ENCODE measurements at places on chromosomes 2 and 18.
A peak's percentile ranks its signal among the peaks of the same experiment; 100 is the strongest.

- peak; percentile 85 for DNase-seq
Observed at GRCh38 chr2:175599966-175600831, 401.9 kb downstream of the LNPK start.

- DNase-seq = no peak
Observed at GRCh38 chr2:231000211-231000904, 4.4 kb downstream of the SPATA3 start.

GRCh38 chr2:18123211-18123570 is 244.7 kb downstream of the KCNS3 start:
- no peak for DNase-seq

DNA sequence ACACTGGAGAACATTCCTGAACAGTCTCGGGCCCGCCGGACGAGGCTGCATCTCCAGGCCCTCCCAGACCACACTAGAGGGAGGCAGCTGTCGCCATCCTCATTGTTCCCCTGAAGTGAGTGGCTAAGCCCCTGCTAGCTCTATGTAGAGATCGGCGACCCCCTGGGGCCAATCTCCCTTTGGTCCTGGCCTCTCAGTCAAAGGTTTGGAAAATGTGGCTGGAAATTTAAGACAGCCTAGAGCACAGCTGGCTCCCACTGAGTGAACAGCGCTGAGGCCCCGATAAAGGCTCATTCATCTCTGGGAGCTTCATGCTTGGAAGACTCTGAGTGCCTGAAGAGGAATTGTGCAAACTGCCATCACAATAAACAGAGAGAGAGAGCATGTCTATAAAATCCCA is 360.3 kb downstream of the CLIP4 start:
- no peak for DNase-seq

DNA sequence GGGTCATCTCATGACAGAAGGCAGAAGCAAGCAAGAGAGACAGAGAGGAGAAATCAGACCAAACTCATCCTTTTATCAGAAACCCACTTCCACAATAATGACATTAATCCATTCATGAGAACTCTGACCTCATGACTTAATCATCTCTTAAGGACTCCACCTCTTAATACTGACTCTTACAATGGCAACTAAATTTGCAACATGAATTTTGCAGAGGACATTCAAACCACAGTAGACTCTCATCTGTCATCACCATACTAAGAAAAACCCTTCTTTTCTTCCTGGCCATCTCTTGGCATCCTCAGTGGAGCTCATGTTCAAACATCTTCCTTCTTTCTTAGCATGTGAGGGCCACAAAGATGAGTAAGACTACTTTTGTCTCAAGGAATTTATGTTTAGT is 476.2 kb upstream of the RAB12 start:
- DNase-seq = no peak

- no peak for DNase-seq
Observed at GRCh38 chr2:42770288-42771131, 6.6 kb upstream of the OXER1 start.

GRCh38 chr18:22613788-22614187 is 196.1 kb upstream of the CTAGE1 start:
- DNase-seq = no peak

- no peak for DNase-seq
Observed at GRCh38 chr2:24049485-24050021, at the start of gene FKBP1B. Gene FKBP1B, plus strand, starts transcription at chr2:24049741. Its CDS starts 109 bp downstream, at chr2:24049850.

- DNase-seq = no peak
Observed at GRCh38 chr2:208366215-208367127, 40.1 kb upstream of the PTH2R start.

DNA sequence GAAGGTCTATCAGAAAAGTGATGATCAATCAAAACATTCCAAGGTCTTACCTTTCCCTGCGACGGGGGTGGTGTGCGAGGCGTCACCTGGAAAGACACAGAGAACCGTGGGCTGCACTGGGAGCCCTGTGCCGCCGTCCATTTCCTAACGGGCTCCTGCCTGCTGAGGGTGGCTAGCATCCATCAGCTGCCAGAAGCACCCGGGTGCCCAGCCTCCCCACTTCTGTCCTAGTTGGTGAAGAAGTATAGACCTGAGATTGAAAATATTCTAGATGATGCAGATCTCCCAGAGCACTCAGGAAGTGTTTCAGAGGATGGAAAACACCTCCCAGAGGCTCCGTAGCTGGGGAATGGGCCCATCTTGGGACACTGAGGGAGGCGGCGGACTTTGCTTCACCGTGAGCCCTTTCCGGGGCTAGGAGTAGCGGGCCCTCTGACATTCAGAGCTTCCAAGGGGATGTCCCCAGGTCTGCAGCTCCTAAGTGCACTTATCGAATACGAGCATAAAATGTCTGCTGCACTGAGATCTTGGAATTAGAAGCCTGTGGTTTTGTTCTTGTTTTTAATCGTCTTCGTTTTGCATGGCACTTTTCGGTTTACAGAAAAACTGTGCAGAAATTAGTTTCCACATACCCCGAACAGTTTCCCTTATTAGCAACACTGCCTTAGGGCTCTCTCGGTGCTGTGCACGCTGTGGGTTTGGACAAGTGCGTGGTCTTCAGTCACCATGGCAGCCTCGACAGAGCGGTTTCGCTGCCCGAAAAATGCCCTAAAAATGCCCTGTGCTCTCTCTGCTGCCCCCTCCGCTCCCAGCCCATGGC is 143.5 kb downstream of the MBP start:
- no peak for DNase-seq

DNA sequence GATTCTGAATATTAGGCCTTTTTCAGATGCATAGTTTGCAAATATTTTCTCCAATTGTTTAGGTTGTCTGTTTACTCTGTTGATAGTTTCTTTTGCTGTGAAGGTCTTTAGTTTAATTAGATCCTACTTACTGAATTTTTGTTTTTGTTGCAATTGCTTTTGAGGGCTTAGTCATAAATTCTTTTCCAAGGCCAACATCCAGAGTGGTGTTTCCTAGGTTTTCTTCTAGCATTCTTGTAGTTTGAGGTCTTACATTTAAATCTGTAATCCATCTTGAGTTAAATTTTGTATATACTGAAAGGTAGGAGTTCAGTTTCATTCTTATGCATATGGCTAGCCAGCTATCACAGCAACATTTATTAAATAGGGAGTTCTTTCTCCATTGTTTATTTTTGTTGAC is 404.8 kb downstream of the LNPK start:
- DNase-seq = no peak

DNA sequence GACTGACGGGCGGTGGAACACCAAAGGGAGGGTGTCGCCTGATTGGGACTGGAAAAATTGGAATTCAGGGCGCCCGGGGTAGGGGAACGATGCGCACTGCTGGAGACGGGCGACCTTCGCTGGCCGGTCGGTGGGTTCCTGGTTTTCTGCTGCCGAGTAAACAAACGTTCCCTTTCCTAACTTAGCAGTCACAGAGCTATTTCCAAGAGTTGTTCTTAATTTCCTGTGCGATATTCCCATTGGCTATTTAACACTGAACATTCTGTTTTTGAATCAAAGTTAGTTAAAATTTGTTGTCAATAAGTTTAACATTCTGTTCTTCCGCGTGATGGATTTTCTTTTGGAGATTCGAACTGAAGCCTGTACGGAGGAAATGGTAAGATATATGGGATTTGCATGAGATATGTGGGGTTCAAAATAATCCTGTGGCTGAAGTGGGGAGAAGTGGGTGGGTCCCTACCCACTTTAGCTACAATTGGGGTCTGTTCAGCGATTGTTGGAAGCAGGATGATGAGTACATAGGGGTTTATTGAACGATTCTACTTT is 862 bp downstream of the C18orf54 start:
- peak; percentile 4 for DNase-seq

DNA sequence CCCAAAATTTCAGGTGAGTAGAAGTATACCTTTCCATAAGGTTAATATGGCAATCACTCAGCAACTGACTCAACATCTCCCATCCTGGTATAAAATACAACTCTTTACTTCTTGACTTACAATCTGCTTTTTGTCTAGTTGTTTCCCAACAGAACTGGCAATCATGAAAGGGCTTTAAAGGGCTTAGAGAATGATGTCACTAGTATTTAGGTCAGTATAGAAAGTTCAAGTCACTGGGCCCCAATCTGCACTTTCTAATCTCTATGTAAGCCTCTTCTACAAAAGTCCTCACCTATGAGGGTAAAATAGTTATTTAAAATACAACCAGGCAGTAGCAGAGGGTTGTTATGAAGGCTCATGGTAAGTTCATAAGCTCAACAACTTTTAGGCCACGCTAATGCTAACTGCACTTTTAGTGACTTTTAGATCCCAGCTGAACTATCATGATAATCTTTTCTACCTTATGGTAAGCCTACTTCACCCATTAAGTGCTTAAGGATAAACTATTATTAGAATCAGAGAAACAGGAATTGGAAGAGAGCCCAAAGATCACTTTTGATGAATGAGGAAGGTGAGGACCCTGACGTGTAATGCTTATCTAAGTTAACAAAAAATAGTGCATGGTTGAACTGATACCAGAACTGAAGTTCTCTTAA is 79.6 kb downstream of the GORASP2 start:
- no peak for DNase-seq

- DNase-seq = no peak
Observed at GRCh38 chr18:10057401-10057893, 143.6 kb downstream of the VAPA start.

DNA sequence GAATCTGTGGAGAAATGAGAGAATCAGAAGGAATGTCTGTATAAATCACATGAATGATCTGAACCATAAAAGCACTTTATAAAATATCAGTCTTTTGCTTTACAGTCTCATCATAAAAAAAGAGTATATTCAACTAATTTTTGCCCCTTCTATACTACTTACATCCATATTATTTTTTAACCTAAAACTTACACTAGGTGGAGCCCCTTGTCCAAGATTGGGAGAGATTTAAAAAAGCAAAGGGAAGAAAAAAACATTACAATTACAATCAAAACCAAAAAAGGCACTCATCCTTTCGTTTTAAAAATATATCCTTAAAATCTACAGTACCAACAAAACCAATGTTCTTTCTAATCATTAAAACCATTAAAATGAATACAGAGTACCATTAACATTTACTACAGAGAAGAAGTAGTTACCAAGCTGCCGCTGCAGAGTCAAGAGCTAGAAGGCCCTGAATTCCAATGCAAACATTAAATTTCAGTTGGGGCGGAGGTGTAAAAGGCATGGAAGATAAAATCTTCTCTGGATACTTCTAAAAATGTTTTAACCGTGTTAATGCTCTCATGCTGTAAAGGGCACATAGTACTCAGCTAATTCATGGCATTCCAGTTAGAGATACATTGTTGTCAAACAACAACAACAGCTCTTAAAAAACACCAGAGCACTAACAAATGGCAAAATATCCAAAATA is 56.7 kb upstream of the EPB41L3 start:
- DNase-seq = no peak

DNA sequence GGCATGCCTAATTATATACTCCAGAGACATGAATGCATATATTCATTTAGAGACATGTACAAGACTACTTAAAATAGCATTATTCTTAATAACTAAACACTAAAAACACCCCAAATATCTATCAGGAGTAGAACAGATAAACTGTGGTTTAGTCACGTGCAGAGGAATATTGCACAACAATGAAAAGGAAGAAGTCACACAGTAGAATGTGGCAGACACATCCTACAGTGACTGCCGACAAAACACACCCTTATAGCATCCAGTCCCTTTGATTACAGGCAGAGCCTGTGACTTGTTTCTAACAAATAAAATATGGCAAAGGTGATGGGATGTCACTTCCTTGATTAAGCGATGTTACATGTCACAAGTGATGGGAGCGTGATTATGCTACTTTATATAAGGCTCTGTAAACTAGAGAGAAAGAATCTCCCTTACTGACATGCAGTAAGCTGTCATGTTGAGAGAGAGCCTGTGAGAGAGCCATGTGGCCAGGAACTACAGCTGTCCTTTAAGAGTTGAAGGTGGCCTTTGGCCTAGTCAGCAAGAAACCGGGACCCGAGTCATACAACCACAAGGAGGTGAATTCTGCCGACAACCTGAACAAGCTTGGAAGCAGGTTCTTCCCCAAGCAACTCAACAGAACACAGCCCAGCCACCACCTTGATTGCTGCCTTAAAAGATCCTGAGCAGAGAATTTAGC is 39.1 kb upstream of the LGALSL start:
- DNase-seq = no peak

- DNase-seq = no peak
Observed at GRCh38 chr2:120421830-120422175, 75.9 kb downstream of the INHBB start.

- DNase-seq = no peak
Observed at GRCh38 chr2:49404108-49404507, 249.8 kb upstream of the FSHR start.

GRCh38 chr2:197600306-197600705 is 75.1 kb downstream of the RFTN2 start:
- DNase-seq = no peak

- DNase-seq = no peak
Observed at GRCh38 chr2:121244616-121245015, 40.4 kb downstream of the TFCP2L1 start.

GRCh38 chr2:75007819-75008218 is 49.4 kb downstream of the POLE4 start:
- DNase-seq = no peak

GRCh38 chr2:5668682-5669250 is 23.4 kb upstream of the SOX11 start:
- no peak for DNase-seq

- DNase-seq = no peak
Observed at GRCh38 chr2:110897966-110898365, 165.6 kb downstream of the ACOXL start.

DNA sequence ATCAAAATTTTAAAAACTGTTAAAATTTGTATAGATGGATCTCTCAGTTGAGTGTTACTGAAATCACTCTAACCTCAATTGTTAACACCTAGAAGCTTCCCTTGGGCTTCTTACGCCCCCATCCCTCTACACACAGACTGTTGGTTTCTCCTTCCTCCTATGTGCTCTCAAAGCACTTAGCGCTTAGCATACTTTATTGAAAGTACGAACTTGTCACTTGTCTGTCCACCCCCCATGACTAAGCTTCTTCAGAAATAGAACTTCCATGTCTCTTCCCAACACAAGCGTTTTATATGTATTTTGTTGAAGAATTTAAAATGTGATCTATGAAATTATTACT is 441 bp downstream of the MPHOSPH10 start:
- no peak for DNase-seq

DNA sequence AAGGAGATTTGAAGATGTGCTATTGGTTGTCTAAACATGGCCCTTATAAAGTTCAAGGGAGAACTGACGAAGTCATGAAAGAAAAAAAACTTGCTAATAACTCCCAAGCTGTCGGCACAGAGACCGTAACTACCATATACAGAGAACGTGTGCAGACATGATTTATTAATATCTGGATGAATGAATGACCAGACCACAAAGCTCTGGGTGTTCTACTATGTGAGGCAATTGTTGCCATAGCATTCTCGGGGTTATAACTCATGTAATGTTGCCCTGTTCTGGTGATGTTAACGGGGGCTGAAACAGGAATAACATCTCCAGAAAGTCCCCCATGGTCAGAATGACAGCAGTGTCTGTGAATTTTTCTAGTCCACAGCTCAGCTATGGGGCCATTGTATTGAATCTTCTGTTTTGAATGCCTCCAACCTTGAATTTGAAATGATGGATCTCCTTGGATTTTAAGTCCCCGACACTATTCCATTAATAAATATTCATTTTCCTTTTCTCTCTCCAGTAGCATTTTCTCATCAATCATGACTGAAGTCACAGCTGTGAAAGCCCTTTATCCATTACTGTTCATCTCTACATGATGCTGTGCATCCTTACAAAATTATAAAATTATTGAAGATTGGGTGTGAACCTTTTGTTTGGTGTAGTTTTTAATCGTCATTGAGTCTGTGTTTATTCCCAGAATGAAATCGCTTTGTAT is 483.4 kb upstream of the KLHL29 start:
- DNase-seq = no peak

- no peak for DNase-seq
Observed at GRCh38 chr18:24039671-24040070, 25.1 kb downstream of the TTC39C start.
